ENCODE measurements at places on chromosomes 7 and 10.

DNA sequence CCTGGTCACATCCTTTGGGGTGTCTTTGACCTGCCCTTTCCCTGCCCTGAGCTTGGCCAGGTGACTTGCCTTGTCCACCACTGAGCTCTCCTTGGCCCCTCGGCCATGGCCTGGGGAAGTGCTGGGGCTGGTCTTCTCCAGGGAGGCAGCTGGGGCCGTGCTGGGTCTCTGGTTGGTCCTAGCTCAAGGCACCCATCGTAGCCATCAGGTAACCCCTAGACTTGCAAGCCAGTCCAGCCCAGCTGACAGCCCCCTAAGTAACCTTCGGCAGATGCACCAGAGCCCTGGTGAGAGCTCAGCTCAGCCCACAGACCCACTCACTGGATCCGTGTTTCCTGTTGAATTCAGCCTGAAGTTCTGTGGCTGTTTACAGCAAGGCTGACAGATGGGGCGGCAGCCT lies 176.2 kb upstream of the SHH start:
- DNase-seq, result no peak

- DNase-seq, result no peak
Observed at GRCh38 chr7:36037121-36037662, 115.9 kb upstream of the EEPD1 start.

DNA sequence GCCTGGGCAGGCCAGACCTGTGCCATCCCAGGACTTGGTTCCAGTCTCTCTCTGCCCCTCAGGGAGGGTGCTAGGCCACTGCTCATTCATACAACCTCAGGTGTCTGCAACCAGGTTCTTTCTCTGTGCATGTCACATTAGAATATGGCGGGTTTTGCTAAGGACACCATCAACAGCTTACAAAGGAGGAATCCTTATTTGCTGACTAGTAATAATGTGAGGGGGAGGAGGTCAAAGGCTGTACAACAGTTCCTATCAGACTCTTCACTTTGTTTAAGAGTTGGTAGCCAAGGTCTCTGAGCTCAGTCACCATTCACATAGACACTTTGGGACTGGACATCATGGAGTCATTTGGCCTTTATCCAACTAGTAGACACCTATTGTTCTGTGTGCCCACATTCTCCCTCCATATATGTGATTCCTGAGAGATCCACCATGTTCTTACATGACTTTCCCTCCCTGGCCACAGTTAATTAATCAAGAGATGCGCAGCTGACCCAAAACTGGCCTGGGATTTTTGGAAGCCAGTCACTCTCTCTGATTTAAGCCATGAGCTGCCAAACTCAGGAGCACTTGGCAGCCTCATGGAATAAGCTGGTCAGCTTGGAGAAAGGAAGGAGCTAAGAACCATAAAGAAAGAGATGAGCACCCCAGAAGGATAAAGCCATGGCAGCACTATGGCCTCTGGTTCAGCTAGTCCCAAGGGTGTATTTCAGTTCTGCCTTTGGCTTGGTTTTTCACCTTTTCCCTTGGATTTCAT lies 51.2 kb downstream of the DPCD start:
- no peak for DNase-seq

GRCh38 chr7:115548756-115549155 lies 481.8 kb downstream of the TFEC start:
- no peak for DNase-seq

GRCh38 chr10:44297963-44298362 lies 86.9 kb downstream of the CXCL12 start:
- DNase-seq, result no peak
